ENCODE measurements at places on chromosomes 16 and 17.

- DNase-seq, result peak; percentile 21
Measured at GRCh38 chr17:33976831-33977230, 278.3 kb upstream of the CCL2 start.

- no peak for DNase-seq
Measured at GRCh38 chr17:16215002-16215272, 397 bp downstream of the NCOR1 start.

DNA sequence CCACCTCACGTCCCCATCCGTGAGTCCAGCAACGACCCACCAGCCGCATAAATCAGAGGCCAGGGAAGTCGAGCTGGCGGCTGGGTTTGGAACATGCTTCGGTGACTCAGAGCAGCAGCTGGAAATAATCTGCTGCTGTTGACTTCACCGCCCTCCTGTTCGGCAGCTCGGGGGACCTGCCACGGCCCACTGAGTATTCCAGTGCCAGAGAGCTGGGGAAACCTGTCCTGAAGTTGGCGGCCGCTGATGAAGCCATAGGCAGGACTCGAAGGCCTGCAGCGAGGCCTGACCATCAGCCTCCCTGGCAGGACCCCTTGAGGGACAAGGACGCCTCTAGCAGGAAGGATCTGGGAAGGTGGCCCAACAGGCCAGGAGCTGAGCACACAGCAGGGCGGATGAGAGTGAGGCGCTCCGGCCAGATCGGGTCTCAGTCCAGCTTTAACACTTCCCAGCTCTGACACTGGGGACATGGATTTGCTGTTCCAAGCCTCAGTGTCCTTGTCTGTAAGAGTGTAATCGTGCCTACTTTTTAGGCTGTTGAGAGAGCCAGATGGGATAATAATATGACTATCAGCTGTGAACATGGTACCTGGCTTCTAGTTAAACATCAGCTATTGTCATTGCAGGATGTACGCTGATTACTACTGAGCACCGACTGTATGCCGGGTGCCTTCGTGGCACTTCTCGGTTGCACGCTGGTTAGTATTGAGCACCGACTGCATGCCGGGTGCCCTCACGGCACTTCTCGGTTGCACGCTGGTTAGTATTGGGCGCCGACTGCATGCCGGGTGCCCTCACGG is 50.4 kb upstream of the CIBAR2 start:
- DNase-seq, result peak; percentile 94

GRCh38 chr16:85387731-85388295 is 225.3 kb upstream of the GSE1 start:
- DNase-seq, result no peak

- DNase-seq, result no peak
Measured at GRCh38 chr16:9225527-9226316, 134.3 kb downstream of the HAPSTR1 start.

DNA sequence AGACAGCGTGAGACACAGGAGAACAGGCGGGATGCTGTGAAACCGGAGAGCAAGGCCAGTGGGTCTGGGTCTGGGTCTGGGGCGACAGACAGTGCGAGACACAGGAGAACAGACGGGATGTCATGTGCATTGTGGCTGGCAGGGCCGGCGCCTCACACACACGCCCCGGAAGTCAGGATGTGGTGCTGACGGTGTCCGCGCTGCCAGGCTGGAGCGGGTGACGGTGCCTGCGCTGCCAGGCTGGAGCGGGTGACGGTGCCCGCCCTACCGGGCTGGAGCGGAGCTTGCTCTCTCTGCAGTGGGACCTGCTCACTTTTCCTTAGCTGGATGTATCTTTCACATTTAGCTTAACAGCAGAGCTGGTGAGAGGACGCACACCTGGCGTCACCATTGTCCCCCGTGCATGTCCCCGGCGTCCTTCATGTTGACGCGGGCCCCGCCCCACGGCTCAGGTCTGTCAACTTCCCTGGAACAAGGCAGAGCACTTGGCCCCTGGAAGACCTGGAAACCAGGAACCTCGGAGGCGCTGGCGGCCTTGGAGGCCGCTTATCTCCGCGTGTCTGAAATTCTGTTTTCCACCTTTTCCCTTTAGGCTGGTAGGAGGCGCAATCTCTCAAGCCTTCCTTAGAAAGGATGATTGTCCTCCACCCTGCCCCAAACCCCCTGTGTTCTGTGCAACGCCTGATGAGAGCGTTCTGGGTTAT is 43.0 kb upstream of the ZNF750 start:
- no peak for DNase-seq

DNA sequence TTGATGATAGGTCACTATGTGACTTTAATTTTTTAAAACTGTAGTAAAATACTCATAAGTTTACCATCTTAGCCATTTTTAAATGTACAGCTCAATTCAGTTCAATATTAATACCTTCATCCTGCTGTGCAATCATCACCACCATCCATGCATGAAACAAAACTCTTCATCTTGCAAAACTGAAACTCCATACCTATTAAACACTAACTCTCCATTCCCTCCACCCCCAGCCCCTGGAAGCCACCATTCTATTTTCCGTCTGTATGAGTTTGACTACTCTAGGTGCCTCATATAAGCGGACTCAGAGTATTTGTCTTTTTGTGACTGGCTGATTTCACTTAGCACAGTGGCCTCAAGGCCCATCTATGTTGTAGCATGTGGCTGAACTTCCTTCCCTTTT is 9.4 kb upstream of the CNEP1R1 start:
- DNase-seq, result no peak

DNA sequence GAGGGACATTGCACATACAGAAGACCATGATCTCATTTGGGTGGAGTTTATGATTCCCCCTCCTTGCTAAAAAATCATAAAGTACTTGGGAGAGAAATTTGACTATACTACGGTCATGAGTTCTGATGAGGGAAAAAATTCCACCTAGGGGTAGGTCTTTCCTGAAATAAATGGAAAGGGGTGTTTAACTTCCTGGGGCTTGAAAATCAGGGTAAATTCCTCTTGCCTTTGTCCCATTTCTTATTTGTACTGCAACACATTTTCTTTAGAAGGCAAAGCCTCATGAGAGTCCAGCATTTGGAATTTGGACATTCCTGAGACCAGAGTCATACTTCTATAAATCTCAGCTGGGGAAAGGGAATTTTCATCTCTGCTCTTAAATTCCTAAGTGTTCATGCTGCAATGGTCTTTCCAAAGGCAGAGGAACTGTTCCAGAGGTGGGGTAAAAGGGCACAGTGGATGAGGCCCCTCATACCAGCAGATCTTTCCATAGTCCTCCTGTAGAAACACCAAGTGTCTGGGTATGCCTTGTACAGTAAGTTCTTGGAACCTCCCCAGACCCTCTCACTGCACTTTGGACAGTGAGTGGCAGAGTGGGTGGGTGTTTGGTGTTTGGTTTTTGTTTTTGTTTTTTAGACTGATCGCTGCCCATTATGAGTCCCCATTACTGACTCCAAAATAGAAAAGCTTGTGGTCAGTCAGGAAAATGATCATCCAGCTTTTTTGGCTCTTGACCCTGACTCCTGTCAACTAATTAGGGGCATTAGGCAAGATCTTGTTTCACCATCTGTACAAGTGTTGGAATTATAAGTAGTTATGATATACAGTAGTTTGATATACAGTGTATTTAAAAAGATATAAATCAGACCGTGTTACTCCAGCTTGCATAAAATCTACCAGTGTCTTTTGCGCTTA is 6.0 kb downstream of the LYRM1 start:
- peak; percentile 84 for DNase-seq

DNA sequence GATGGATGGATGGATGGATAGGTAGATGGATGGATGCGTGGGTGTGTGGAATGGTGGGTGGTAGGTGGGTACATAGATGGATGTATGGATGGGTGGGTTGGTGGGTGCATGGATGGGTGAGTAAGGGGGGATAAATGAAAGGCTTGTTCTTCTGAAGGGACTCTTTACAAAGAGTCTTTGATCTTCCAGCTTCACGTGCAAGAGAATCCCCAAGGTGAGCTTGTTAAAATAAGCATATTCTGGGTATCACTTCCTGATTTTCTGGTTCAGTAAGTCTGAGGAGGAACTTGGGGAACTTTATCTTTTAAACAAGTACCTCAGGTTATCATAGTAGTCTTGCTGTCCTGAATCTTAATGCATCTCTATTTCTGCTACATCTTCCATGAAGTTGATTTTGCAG is 639.1 kb downstream of the MAF start:
- no peak for DNase-seq
